Transverse colon (tissue), 4 donors: ENCODE measurements at places on chromosomes 4 and X. TPM values are rescaled to one million over a fixed set of nuclear protein-coding genes. Genes with fewer than 3 reads are reported as not detected.

The PDCL2 gene
- not detected for total RNA-seq

The ZRSR2 gene
- not detected for total RNA-seq

The MAGEA9B gene
- not detected for total RNA-seq

The REELD1 gene
- 1.4 TPM for total RNA-seq

- H3K4me1 ChIP-seq, result peaks cover 33% of the 10 kb centered on the region
- H3K27me3 ChIP-seq, result no peaks in the 10 kb centered on the region
- H3K4me3 ChIP-seq, result no peak overlapping the region
- peak overlapping the region; percentile 78 for H3K27ac ChIP-seq
Measured at GRCh38 chrX:130097507-130098209, 12.6 kb downstream of the ELF4 start.

- DNase-seq, result no peak
- no peaks in the 10 kb centered on the region for H3K27me3 ChIP-seq
- no peak overlapping the region for H3K27ac ChIP-seq
- H3K4me1 ChIP-seq, result no peaks in the 10 kb centered on the region
- no peaks in the 10 kb centered on the region for H3K36me3 ChIP-seq
- H3K4me3 ChIP-seq, result no peak overlapping the region
Measured at GRCh38 chrX:698206-698605, 67.6 kb downstream of the SHOX start.

DNA sequence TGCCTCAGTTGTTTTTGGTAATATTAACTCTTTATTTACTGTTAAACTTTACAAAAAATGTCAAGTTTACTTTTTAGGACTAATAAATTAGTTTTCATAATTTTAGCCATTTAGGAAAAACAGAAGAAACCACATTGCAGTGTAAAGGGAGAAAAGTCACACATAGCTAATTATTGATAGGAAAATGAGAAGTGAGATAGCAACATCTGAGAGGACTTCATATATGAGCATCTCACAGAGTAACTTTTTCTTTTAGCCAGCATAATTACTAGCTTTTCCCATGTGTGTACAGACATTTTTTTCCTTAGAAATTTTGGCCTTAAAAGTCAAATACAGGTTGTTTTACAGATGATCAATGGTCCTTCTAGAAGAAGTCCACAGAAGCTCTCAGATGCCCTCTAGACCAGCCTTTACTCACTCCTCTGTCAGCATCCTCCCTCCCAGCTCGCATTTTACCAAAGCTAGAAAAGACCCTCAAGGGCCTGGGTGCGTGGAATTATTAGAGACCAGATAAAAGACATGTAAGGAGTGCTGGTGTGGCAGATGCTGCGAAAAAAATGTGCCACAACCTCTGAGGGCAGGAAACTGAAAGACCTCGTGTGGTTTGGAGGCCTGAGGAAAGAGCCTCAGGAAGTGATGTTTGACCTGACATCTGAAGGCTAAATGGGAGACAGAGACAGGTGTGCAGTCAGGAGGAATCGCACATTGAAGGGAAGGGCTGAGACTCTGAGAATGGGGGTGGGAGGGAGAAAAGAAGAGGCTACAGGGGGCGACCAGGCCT, 156.9 kb downstream of the CBR4 start:
- H3K4me3 ChIP-seq, result no peak overlapping the region
- H3K36me3 ChIP-seq, result no peaks in the 10 kb centered on the region
- no peak for DNase-seq
- peaks cover 18% of the 10 kb centered on the region for H3K4me1 ChIP-seq
- H3K27ac ChIP-seq, result peak overlapping the region; percentile 75
- no peaks in the 10 kb centered on the region for H3K27me3 ChIP-seq

DNA sequence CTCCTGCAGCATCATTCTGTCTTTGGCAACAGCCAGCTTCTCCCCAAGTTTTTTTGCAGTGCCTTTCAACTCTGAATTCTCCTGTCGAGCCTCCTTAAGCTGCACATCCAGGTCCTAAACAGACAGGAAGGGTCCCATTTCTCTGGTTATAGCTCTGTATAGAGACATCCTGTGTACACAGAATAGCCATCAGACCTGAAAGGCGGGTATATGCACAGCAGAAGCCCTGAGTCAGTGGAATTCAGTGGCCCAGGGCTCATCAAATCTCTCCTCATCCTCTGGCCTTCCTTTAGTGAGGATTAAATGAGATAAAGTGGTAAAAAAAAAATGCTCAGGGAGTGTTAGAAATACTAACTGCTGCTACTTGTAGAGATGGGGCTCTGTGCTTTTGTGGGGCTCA, 73.8 kb downstream of the FAM184B start:
- H3K27me3 ChIP-seq, result peaks cover 4% of the 10 kb centered on the region
- no peak for DNase-seq
- no peaks in the 10 kb centered on the region for H3K36me3 ChIP-seq
- no peak overlapping the region for H3K27ac ChIP-seq
- H3K4me1 ChIP-seq, result no peaks in the 10 kb centered on the region

DNA sequence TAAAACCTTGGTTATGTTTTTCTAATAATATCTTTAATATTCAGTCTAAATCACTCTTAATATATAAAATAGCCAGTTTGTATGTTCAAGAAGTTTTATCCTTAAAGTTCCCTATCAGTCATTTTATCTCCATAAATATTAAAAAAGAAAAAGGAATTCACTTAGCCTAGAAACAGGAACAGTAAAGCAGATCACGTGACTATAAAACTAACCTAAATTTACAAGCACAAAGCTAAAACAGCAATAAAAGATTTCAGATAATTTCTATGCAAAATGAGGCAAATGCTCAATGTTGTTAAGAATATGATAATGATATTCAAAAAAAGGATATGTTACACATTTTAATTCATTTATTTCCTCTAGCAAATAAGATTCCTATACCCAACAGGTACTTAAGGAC, 57.1 kb upstream of the TNIP3 start:
- no peak for DNase-seq
- no peak overlapping the region for H3K27ac ChIP-seq
- H3K4me3 ChIP-seq, result no peak overlapping the region
